ENCODE measurements at places on chromosomes 5 and 9.
A peak's percentile ranks its signal among the peaks of the same experiment; 100 is the strongest.

GRCh38 chr5:20524991-20525529 is 537.1 kb upstream of the CDH18 start:
- DNase-seq: no peak

GRCh38 chr5:1474866-1475543 is 29.8 kb upstream of the SLC6A3 start:
- DNase-seq: no peak

DNA sequence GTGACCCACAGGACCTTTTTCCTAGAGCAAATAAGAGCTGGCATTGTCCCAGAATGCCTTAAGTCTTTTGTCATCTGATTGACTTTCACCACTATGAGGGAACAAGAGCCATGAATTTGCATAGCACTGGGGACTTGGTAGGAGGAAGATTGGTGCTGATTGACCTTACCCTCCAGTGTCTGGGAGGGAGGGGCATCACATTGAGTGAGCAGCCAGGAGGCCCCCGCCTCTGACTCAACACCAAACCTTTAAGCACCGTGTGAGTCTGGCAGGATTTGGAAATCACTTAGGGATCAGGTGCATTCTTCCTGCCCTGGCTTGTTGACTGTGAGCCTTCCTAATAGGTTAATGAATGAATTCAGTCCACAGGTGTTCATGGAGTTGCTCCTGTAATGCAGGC is 40.7 kb downstream of the WNK2 start:
- DNase-seq: no peak

GRCh38 chr9:6610073-6610472 is 35.5 kb downstream of the GLDC start:
- DNase-seq: no peak

- DNase-seq: no peak
These were observed 36.7 kb downstream of the ABLIM3 start for GRCh38 chr5:149177911-149178565.

DNA sequence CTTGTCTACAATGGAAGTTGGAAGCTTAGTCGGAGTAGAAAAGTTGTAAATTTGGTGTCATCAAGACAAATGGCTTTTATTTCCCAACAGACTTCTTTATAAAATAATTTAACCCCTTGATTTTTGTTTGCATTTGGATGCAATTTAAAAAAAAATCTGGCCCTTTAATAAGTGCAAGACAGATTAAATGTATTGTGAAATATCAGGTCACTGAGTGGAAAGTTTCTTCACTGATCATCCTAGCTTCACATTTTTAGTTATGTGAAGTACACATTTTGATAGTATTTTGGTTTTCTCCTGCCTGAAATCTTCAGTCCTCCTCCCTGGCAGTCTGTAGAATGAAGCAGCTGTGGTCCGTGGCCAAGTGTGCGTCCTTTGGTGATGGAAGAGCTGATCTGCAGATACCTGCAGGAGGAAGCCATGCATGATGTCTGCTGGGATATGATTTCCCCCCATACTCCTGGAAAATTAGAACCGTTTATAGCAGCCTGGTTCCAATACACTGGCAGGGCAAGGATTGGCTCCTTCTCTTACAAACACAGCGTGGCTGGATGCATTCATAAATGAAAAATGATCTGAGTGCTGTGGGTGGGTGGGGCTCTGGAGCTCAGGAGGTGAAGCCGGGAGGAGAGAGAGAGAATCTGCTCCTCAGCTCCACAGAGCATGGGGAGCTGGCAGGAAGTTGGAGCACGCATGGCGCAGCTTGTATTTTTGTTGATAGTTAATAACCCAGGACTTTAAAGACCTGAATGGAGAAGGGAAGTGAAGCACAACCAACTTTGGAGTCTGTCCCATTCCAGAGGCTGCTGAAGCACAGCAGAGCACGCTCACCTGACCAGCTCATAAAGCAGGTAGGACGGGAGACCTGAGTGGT is 238.4 kb downstream of the GOLPH3 start:
- DNase-seq: no peak

DNA sequence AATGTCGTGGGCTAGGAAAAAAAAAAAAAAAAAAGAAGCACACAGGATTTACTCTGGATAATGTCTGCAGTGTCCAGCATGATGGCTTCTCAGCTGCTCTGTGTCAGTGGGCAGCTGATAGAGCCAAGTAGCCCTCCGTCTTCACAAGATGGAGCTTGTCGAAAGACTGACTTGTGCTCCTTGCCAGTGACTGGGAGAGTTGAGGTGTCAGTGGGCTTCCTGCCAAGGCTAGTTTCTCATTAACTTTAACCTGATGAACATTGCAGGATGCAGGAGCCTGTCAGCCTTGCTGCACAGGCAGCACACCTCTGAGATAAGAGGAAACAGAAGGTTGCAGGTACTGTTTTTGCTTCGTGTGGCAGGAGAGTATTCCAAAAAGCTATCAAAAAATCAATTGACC is 171.4 kb upstream of the SGCD start:
- DNase-seq: no peak

DNA sequence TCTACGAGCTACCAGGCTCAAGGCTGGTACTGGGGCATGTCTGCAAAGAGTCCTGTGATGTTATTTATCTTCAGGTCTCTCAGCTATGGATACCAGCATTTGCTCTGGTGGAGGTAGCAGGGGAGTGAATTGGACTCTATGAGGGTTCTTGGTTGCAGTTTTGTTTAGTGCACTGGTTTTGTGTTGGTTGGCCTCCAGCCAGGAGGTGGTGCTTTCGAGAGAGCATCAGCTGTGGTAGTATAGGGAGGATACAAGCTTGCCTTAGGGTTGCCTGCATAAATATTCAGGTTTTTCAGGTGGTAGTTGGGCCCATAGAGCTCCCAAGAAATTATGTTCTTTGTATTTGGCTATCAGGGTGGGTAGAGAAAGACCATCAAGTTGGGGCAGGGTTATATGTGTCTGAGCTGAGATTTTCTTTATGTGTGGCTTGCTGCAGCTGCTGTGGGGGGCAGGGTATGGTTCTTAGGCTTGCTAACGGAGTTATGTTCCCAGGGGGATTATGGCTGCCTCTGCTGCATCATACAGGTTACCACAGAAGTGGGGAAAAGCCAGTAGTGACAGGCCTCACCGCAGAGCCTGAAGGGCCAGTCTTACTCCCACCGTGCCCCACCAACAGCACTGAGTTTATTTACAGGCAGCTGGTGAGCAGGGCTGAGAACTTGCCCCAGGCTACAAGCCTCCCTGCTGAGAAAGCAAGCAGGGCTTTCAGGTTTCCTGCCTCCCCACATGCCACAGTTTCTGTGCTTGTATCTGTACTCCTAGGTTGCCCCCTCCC is 9.7 kb upstream of the RIOK2 start:
- DNase-seq: peak; percentile 65

GRCh38 chr5:32030222-32030621 is 143.9 kb downstream of the GOLPH3 start:
- no peak for DNase-seq

- DNase-seq: peak; percentile 70
These were observed 3.5 kb downstream of the IFNA2 start for GRCh38 chr9:21381448-21382339.

- DNase-seq: no peak
These were observed 8.6 kb downstream of the SUSD1 start for GRCh38 chr9:112166176-112167140.

- no peak for DNase-seq
These were observed 49.6 kb upstream of the SIMC1 start for GRCh38 chr5:176188506-176189193.

- no peak for DNase-seq
These were observed 212.3 kb upstream of the ARRDC3 start for GRCh38 chr5:91595424-91595823.

DNA sequence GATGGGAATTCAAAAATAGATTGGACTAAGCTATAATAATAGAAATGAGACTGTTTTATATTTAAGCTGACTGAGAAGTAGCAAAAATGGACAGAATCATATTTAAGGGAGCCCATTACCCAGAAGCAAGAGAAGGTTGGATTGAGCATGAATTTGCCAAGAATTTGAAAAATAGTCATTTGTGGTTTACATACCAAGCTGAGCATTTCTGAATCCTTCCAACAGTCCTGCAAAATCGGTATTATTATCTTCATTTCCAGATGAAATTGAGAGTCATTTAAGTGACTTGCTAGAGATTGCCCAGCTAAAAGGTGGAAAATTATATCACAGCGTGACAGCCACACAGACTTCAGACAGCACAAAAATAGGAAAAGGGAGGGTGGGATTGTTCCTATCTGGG is 48.4 kb downstream of the TNFSF15 start:
- DNase-seq: no peak

- no peak for DNase-seq
These were observed 68.8 kb upstream of the FCN2 start for GRCh38 chr9:134811673-134812342.

GRCh38 chr5:1448511-1449011 is 3.3 kb upstream of the SLC6A3 start:
- DNase-seq: no peak

- no peak for DNase-seq
These were observed 8.0 kb upstream of the HNRNPAB start for GRCh38 chr5:178196281-178196812.

DNA sequence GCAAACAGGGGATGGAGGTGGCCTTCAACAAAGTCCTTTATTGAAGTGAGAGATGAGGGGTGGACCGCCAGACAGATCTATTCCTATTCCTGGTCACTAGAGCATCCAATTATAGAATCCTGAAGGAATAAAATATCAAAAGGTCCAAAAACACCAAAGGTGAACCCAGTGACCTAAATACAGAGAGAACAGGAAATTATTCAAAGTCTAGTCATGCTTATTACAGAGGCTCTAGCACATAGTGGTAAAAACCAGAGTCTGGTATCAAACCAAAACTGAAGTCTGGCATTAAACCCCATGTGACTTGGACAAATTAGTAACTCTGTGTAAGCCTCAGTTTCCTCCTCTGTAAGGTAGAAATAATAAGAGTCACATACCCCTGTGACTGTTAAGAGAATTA is 100.5 kb upstream of the SNX2 start:
- DNase-seq: no peak

- DNase-seq: no peak
These were observed 111.5 kb upstream of the RAPGEF1 start for GRCh38 chr9:131851414-131851813.

DNA sequence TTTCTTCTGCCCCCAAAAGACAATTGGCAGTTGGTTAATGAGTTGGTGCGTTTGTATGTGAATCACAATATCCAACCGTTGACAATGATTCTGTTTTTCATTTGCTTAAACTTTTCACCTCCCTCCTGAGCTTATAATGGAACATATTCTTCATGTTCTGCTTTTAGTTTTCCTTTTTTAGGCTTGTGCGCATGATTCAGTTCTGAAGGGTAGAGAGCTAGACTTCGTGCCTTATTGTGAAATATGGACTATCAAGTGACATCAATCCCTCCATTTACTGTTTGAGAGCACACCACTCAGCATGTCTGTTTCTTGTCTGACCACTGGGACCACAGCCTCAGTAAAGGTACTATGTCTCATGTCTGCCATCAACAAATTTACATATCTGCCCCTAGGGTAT is 30.5 kb upstream of the LPAR1 start:
- DNase-seq: no peak

- DNase-seq: no peak
These were observed 220.6 kb upstream of the MAP3K1 start for GRCh38 chr5:56594792-56595191.

DNA sequence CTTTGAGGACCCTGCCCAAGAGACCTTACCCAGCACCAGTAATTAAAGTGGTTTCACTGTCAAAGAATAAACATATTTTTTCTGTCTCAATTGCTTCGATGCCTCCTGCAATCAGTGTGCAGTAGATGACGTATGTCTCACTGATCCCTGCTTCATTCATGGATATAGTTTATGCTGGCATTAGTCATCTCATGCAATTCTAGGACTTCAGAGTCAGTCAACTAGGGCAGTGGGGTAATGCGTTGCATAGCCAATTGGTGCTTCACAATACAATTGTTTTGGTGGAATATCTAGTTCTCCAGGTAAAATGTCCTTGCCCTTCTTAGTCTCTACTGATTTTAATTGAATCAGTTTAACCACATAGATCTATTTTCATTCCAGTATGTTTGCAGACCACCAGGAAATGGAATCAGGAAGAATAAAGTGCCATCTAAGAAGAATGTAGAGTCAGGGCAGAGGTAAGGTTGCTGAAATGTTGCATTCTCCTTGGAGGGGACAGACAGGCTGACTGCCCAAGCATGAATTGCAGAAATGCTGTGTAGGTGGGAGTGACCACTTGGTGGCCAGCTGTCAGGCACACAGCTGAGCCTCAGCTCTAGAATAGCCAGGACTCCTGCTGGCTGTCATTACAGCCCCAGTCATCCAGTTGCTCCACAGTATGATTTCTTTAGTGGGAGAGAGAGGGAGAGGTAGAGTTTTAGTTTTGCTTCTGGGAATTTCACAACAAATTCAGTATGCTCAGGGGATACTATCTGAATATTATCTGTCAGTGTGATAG is 73.5 kb upstream of the MEGF10 start:
- no peak for DNase-seq

- peak; percentile 21 for DNase-seq
These were observed 181.1 kb upstream of the SPEF2 start for GRCh38 chr5:35436400-35437057.

GRCh38 chr5:170445936-170446335 is 56.8 kb upstream of the KCNMB1 start:
- DNase-seq: no peak

GRCh38 chr5:151110992-151111391 is 30.2 kb upstream of the TNIP1 start:
- no peak for DNase-seq

GRCh38 chr9:130259044-130259443 is 6.5 kb upstream of the HMCN2 start:
- DNase-seq: no peak

GRCh38 chr9:122106576-122106975 is 13.5 kb upstream of the TTLL11 start:
- DNase-seq: no peak

GRCh38 chr9:6142799-6143454 is 72.7 kb upstream of the IL33 start:
- DNase-seq: no peak

DNA sequence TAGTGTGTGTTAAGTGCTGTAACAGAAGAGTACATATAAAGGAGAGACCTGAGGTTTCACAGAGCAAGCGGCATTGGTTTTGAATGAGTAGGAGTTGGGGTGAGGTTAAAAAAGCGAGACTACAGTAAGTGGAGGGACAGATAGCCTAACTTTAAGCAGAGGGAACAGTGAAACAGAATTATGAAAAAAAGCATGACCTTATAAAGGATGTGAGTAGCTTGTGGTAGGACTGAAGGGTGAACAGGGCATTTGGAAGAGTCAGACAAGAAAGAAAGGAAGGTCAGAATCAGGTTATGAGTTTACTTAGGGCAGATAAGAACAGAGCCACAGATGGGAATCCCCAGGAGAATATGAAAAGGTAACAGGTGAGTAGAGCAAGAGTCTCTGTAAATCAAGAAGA is 22.5 kb downstream of the MSANTD3 start:
- no peak for DNase-seq

DNA sequence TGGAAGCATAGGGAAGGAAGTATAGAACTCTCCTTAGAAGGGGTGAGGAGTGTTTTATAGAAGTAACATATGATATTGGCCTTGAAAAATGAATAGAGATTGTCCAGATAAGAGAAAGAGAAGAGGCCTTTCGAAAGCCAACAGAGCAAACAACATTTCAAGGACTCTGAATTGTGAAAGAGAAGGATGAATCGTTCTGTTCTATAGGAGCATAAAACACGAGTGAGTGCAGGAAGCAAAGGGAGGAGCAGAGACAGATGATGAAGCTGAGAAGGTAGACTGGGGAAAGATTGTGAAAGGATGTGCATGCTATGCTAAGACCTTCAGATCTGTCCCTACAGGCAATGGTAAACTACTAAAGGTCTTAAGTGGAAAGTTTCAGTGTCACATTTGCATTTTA is 271.0 kb downstream of the TMEM161B start:
- DNase-seq: no peak
